ENCODE measurements at places on chromosomes 3 and 15.

DNA sequence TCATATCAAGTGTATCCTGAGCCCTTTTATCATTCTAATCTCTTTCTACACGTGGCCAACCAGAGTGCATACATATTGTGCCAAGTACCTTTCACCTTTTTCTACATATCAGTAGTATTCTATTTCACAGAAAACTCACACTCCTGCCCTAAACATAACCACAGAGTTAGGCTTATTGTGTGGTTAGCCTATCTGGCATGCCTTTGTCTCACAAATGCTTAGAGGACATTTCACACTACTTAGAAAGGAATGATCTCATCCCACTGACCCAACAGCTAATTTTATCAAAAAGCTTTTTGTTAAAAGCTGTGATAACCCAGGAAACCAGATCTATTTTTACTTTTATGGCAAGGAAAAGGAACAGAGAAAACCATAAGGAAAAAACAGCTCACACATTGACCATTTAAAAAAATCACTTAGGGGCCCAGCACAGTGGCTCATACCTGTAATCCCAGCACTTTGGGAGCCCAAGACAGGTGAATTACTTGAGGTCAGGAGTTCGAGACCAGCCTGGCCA is 17.8 kb upstream of the MAP4 start:
- no peak for DNase-seq

GRCh38 chr15:31402511-31403056 is 75.9 kb downstream of the KLF13 start:
- no peak for DNase-seq

GRCh38 chr3:110166791-110167190 is 829.4 kb upstream of the DPPA4 start:
- no peak for DNase-seq

- DNase-seq = no peak
Observed at GRCh38 chr3:142863930-142864920, 24.7 kb downstream of the PCOLCE2 start.
